Fibroblast of lung (primary cell): ENCODE measurements at places on chromosomes 16 and 17. TPM values are rescaled to one million over a fixed set of nuclear protein-coding genes. Genes with fewer than 3 reads are reported as not detected.

DNA sequence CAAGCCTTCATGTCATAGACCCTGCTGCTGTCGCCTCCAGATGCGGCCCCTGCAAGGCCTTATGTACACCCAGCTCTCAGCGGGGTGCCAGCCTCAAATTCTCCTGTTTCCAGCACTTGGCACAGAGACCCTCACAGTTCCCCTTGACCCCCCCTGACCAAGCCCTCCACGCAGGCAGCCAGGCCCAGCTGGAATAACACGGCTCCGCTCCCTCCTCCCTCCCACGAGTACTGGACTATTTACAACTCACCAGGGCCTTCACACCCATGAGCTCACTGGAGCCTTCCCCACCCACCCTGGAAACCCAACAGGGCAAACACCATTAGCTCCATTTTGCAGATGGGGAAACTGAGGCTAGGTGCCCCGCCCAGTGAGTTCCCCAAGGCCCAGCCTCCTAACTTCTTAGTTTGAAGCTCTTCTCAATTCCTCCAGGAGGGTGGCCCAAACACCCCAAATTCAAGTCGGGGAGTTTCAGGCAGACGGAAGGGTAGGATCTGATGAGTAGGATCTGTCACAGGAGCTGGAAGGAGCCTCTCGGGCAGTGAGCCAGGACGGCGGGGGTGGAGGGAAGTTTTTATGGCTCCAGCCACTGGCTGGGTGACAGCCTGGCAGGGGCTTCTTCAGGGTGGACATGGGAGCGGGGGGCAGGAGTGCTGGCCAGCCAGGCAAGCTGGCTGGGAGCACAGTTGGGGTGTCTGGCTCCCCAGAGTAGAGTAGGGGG lies 17.5 kb upstream of the DLX4 start:
- H3K4me3 ChIP-seq = no peak overlapping the region
- H3K36me3 ChIP-seq = no peaks in the 10 kb centered on the region
- H3K27me3 ChIP-seq = peaks cover 17% of the 10 kb centered on the region
- DNase-seq = no peak
- H3K4me1 ChIP-seq = no peaks in the 10 kb centered on the region

DNA sequence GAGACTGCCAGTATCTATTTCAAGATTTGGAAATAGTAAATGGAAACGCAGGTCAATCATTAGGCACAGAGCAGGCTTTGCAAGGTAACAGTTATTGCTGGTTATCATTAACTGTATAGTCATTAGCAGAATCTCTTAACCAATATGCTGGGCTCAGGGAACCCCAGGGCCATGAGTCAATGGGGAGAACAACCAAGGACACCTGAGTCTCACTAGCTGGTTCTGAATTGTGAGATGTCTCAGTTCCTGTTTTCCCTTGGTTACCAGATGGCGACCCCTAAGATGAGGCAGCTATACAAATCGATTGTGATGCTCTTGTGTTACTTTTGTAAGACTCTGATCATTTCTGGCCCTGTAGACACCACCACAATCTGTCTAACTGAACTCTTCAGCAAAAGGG lies 385.3 kb downstream of the HAPSTR1 start:
- H3K27me3 ChIP-seq = no peaks in the 10 kb centered on the region
- H3K36me3 ChIP-seq = no peaks in the 10 kb centered on the region
- no peak for DNase-seq

DNA sequence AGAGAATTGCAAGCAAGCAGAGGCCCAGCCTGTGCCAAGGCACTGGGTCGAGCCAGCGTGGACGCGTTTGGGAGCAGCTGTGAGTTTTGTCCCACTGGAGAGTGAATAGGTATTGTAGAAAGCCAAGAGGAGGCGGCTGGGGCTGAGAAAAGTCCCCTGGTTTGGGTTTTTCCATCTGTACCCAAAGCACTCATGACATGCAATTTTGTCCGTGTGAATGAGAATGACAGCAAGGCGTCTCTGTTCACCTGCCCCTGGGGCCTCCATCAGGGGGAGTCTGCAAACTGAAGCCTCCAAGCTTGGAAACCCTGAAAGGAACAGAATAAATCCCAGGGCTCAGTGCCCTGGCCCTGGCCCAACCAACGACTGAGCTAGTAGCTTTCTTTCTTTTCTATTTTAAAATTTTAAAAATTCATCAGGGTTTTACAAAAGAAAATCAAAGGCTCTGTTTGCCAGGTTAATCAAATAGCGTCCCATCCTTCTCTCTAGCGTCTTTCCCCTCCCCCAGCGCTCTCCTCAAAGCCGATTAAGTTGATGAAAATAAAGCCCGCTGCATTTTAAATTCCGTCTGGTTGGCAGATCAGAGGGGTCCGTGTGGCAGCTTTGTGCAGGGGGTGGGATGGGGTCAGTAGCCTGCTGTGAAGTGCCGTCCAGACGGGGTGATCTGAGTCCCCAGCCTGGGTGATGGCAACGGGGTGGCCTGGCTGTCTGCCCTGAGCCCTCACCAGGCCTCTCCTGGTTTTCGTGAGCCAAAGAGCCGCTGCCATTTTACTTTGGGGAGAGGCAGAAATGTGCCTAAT lies 171.0 kb downstream of the KATNIP start:
- H3K27ac ChIP-seq = peak overlapping the region; percentile 17
- H3K4me3 ChIP-seq = no peak overlapping the region
- peaks cover 8% of the 10 kb centered on the region for H3K4me1 ChIP-seq

DNA sequence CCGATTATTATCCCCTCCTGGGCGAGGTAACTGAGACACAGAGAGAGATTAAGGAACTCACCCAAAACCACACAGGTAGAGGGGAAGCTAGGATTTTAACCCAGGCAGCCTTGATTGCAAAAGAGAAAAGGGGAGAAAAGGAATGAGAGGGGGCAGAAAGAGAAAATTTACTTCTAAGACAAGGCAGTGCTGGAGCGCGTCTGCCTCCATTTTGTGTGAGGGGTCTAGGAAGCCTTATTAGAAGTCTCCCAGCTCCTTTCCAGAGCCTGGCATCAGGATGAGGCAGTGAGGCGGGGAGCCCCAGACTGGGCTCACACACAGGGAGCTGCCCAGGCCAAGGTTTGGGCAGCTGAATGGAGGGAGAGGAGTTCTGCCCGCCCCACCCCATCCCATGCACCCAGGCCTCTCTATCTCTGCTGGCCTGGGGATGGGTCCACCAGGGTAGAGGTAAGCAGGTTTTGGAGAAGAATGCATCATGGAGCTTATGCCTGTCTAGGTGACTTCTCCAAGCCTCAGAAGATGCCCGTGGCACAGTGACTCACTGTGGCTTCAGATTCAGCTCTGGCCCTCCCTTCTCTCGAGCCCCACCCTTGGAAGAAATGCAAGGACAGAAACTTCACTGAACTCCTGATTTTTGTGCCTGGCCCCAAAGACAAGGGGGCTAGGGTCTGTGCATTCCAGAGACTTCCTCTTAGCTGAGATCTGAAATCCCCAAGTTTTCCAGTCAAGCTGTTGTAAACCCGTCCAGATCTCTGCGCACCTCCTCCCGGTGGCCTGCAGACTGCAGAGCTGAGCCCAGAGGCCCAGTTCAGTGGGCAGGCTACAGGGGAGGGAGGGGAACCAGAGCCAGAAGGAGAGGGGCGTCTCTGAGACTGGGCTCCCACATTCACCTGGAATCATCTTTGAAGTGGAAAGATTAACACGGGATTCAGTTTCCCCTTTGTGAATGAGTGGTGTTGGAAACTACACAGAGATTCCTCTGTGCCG lies 95.1 kb upstream of the CDH5 start:
- no peak overlapping the region for H3K4me3 ChIP-seq
- no peaks in the 10 kb centered on the region for H3K27me3 ChIP-seq
- DNase-seq = no peak
- H3K36me3 ChIP-seq = no peaks in the 10 kb centered on the region

DNA sequence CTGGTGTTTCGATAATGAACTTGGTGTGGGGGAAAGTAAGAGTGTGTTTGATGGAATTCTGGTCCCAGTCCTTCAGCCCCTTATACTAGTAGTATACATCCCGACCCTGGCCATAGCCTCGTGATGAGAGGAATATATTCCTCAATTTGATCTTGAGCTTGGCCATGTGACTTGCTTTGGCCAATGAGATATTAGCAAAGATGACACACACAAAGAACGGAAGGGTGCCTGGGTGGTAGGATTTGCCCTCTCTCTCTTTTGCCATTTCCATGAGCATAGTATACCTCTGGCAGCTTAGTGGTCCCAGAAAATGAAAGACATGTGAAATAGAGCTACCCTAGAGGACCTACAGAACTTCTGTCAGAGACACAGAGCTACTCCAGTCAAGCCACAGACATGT lies 2.9 kb upstream of the EMP2 start:
- no peaks in the 10 kb centered on the region for H3K36me3 ChIP-seq
- H3K27me3 ChIP-seq = no peaks in the 10 kb centered on the region
- no peak for DNase-seq

DNA sequence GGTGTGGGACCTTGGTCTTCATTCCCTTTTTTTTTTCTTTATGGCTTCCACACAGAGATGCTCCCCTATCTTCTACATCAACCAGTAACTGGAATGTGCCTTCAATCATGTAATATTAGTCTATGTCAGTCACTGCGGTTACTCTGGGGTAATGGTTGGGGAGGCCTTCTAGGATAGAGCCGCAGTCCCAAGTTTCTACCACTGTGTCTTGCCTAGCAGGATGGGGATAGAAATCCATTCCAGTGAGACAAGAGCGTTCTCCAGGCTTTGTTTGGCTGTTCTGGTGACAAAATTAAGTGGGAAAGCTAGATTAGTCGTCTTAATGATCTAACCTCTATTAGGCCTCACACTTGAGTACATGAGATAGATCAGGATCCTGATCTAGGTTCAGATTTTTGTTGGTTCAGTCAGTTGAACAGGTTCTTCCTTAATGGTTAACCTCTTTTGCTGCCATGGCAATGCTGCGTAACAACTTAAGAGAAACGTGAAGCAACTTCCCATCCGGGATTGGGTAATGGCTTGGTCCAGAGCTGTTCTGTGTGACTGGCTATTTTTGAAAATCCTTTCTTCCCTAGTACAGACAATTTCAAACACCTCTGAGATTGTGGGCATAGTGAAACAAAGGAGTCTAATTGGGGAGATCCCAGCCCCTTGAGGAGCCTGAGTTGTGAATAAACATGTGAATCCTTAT lies 8.7 kb downstream of the MSL1 start:
- peaks cover 2% of the 10 kb centered on the region for H3K4me1 ChIP-seq
- H3K27me3 ChIP-seq = no peaks in the 10 kb centered on the region
- H3K4me3 ChIP-seq = no peak overlapping the region

The SMTNL2 gene
- polyA plus RNA-seq = 0.03 and 0.17 TPM in 2 replicates

The MT1F gene
- polyA plus RNA-seq = 0.20 and 3.2 TPM in 2 replicates

The CCL1 gene
- not detected in 2 replicates for polyA plus RNA-seq
